ENCODE measurements at places on chromosomes 3 and 15. TPM values are rescaled to one million over a fixed set of nuclear protein-coding genes. Genes with fewer than 3 reads are reported as not detected.

The RTP1 gene
- not detected for total RNA-seq

The MRPL3 gene
- 98.0 TPM for total RNA-seq

The ULK3 gene
- total RNA-seq = 48.5 TPM

The THAP10 gene
- 0.20 TPM for total RNA-seq

The ACKR4 gene
- not detected for total RNA-seq

The THSD4 gene
- not detected for total RNA-seq

The VIPR1 gene
- 0.14 TPM for total RNA-seq

The PARP14 gene
- 133 TPM for total RNA-seq

The KLHL40 gene
- total RNA-seq = not detected

The C3orf80 gene
- total RNA-seq = 0.15 TPM

The SEC61A1 gene
- total RNA-seq = 178 TPM

The IGF1R gene
- total RNA-seq = 6.2 TPM

The GNAT1 gene
- total RNA-seq = not detected

The RGMA gene
- total RNA-seq = not detected

The ARRDC4 gene
- total RNA-seq = not detected

The GORASP1 gene
- total RNA-seq = 32.0 TPM

The RASL12 gene
- not detected for total RNA-seq

The RPL35A gene
- total RNA-seq = 803 TPM

The GOLGA8R gene
- 15.9 TPM for total RNA-seq
